ENCODE measurements at places on chromosomes 1 and 21.

GRCh38 chr1:111649227-111649626 is 29.6 kb downstream of the RAP1A start:
- DNase-seq, result no peak

- no peak for DNase-seq
Measured at GRCh38 chr1:11790880-11791715, 14.7 kb downstream of the MTHFR start.

DNA sequence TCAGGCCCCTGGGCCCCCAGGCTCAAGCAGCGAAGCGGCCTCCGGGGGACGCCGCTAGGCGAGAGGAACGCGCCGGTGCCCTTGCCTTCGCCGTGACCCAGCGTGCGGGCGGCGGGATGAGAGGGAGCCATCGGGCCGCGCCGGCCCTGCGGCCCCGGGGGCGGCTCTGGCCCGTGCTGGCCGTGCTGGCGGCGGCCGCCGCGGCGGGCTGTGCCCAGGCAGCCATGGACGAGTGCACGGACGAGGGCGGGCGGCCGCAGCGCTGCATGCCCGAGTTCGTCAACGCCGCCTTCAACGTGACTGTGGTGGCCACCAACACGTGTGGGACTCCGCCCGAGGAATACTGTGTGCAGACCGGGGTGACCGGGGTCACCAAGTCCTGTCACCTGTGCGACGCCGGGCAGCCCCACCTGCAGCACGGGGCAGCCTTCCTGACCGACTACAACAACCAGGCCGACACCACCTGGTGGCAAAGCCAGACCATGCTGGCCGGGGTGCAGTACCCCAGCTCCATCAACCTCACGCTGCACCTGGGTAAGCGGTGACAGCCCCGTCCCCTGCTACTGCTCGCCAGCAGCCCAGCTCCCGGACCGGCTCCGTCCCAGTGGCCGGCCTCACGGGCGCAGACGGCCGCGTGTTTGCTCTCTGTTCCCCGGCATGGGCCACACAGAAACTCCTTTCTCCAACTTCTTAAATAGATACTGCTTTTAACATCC is 539 bp downstream of the LAMC1 start:
- DNase-seq, result no peak

DNA sequence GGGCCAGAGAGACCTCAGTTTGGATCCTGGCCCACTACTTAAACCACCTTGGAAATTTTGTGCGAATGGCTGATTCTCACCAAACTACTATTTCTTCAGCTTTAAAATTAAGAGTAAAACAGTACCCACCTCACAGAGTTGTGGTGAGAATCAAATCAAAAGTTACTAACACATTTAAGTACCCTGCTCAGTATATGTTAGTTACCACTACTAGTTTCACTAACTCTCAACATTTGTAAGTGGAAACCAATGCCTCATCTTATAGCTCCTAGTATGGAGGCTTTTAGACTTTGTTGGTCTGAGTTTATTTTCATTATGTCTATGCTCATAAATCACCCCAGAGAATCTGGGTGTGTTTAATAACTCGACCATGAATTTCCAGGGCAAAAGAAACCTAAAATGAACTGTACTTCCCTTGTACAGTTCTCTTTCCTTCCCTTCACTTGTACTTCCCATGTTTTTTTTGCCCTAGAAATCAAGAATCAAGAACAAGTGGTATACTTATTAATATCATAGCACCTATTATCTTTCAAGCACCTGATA is 11.6 kb upstream of the SERBP1 start:
- DNase-seq, result no peak

All from activated T-cell treated with anti-CD3 and anti-CD28 coated beads for 24 hours (primary cell).